ENCODE measurements at places on chromosomes 5 and 9. TPM values are rescaled to one million over a fixed set of nuclear protein-coding genes. Genes with fewer than 3 reads are reported as not detected.

GRCh38 chr5:123718238-123718637 lies 206.3 kb downstream of the CSNK1G3 start:
- H3K36me3 ChIP-seq: no peaks in the 10 kb centered on the region
- DNase-seq: no peak
- H3K27me3 ChIP-seq: no peaks in the 10 kb centered on the region
- H3K4me3 ChIP-seq: no peak overlapping the region
- no peaks in the 10 kb centered on the region for H3K4me1 ChIP-seq

DNA sequence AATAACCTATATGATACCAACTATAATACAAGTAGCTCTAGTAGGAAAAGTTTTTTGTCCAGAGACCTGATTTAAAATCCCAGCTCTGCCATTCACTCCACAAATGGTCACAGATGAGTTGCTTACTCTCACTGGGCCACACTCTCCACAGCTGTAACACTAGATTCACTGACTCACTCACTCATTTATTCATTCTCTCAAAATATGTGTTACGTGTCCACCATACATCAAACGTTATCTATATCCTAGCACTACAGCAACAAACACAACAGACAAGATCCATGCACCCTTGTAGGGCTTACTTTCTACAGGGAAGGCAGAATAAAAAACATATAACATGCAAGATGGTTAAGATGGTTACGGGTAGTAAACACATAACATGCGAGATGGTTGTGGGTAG lies 146.3 kb downstream of the CDK5RAP2 start:
- H3K4me3 ChIP-seq: no peak overlapping the region
- no peaks in the 10 kb centered on the region for H3K36me3 ChIP-seq
- H3K4me1 ChIP-seq: peaks cover 18% of the 10 kb centered on the region
- H3K27me3 ChIP-seq: no peaks in the 10 kb centered on the region
- H3K27ac ChIP-seq: no peak overlapping the region

TOR2A gene
- 3.9 TPM for total RNA-seq

- H3K27me3 ChIP-seq: no peaks in the 10 kb centered on the region
- H3K4me3 ChIP-seq: no peak overlapping the region
- no peak for DNase-seq
- no peak overlapping the region for H3K27ac ChIP-seq
- peaks cover 45% of the 10 kb centered on the region for H3K4me1 ChIP-seq
- H3K36me3 ChIP-seq: no peaks in the 10 kb centered on the region
Observed at GRCh38 chr9:38015266-38015665, 53.8 kb downstream of the SHB start.

TRIM14 gene
- total RNA-seq: 1.2 TPM

GRCh38 chr9:109250771-109251079 lies 70.1 kb downstream of the EPB41L4B start:
- no peaks in the 10 kb centered on the region for H3K36me3 ChIP-seq
- H3K4me3 ChIP-seq: no peak overlapping the region
- DNase-seq: no peak
- peaks cover 5% of the 10 kb centered on the region for H3K4me1 ChIP-seq
- H3K27ac ChIP-seq: no peak overlapping the region

GRCh38 chr5:169637549-169638121 lies 560 bp downstream of the DOCK2 start:
- H3K27ac ChIP-seq: peak overlapping the region; percentile 25
- no peaks in the 10 kb centered on the region for H3K4me1 ChIP-seq
- H3K4me3 ChIP-seq: peak overlapping the region; percentile 6
- H3K36me3 ChIP-seq: no peaks in the 10 kb centered on the region
- no peak for DNase-seq

GRCh38 chr5:167736992-167737391 lies 554.5 kb upstream of the WWC1 start:
- no peaks in the 10 kb centered on the region for H3K27me3 ChIP-seq
- H3K36me3 ChIP-seq: no peaks in the 10 kb centered on the region
- H3K4me1 ChIP-seq: no peaks in the 10 kb centered on the region

- H3K4me3 ChIP-seq: no peak overlapping the region
- no peak for DNase-seq
- no peaks in the 10 kb centered on the region for H3K4me1 ChIP-seq
- no peaks in the 10 kb centered on the region for H3K36me3 ChIP-seq
- no peak overlapping the region for H3K27ac ChIP-seq
Observed at GRCh38 chr9:2335260-2335659, 286.3 kb upstream of the VLDLR start.

GRCh38 chr5:40030661-40031060 lies 605.9 kb upstream of the DAB2 start:
- no peak overlapping the region for H3K27ac ChIP-seq
- no peaks in the 10 kb centered on the region for H3K27me3 ChIP-seq
- no peaks in the 10 kb centered on the region for H3K36me3 ChIP-seq
- no peak for DNase-seq

GRCh38 chr9:126678989-126679388 lies 65.3 kb downstream of the LMX1B start:
- H3K4me1 ChIP-seq: no peaks in the 10 kb centered on the region
- no peak for DNase-seq
- H3K36me3 ChIP-seq: no peaks in the 10 kb centered on the region
- no peak overlapping the region for H3K27ac ChIP-seq
- H3K27me3 ChIP-seq: peaks cover 80% of the 10 kb centered on the region

NR6A1 gene
- 1.3 TPM for total RNA-seq

FOCAD gene
- total RNA-seq: 25.7 TPM

PCDH12 gene
- 7.9 TPM for total RNA-seq

TLR4 gene
- 9.4 TPM for total RNA-seq

DNA sequence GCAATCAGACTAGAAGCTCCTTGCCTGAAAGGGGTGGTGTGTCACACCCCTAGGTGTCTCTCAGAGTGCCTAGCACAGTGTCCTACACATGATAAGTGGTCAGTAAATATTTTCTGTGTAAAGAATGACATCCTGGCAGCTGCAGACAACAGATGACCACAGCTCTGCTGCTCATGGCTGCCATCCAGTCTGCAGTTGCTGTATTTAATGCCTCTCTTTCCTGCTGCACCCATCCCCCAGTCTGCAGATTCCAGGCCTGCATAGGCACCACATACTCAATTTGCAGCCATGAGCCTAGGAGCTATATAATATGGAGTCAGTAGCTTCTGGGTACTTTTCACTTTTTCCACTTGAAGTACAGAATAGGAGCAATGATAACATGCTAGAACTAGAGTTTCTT lies 94.9 kb upstream of the NR4A3 start:
- H3K27ac ChIP-seq: no peak overlapping the region
- no peaks in the 10 kb centered on the region for H3K27me3 ChIP-seq
- H3K4me3 ChIP-seq: no peak overlapping the region
- no peaks in the 10 kb centered on the region for H3K36me3 ChIP-seq
- DNase-seq: peak; percentile 9

GRCh38 chr5:95892784-95893354 lies 68.8 kb downstream of the ELL2 start:
- H3K27ac ChIP-seq: no peak overlapping the region
- H3K4me1 ChIP-seq: peaks cover 9% of the 10 kb centered on the region
- no peak for DNase-seq
- H3K4me3 ChIP-seq: no peak overlapping the region

DNA sequence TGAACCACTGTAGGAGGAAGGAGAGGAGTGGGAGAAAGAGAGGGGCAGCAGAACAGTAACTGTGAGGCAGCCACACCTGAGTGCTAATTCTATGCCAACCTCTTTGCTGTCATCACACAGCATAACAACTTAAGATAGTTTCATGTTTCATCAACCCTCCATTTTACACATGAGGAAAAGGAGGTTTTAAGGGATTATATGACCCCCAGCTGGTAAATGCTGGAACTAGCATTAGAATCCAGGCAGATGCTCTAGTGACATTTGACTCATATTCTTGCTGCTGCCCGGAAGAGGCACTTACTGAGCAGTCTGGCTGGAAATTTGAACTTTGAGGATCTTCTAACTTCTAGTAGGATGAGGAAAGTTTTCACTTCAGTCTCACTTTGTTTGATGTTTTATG lies 24.1 kb upstream of the VLDLR start:
- no peaks in the 10 kb centered on the region for H3K27me3 ChIP-seq
- no peak overlapping the region for H3K27ac ChIP-seq
- H3K36me3 ChIP-seq: no peaks in the 10 kb centered on the region
- DNase-seq: no peak
- H3K4me1 ChIP-seq: no peaks in the 10 kb centered on the region

DNA sequence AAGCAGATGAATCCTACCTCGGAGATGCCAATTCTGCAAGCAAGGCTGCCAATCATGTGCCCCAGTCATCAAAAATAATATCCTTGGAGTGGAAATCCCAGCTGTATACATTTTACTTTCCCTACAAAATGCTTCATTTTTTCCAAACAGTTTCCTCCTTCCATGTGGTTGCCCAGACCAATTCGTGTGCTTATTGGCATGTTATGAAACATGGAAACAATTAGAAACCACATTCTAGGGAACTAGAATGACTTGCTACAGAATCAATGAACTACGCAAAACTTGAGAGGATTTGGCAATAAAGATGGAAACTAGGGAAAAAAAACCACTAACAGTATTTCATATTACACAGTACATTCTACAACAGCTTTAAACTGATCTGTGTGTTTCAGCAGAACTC lies 584.5 kb upstream of the DMAC1 start:
- H3K4me1 ChIP-seq: no peaks in the 10 kb centered on the region
- no peak for DNase-seq
- H3K27ac ChIP-seq: no peak overlapping the region
- H3K36me3 ChIP-seq: no peaks in the 10 kb centered on the region
- H3K4me3 ChIP-seq: no peak overlapping the region

- H3K36me3 ChIP-seq: no peaks in the 10 kb centered on the region
- peaks cover 8% of the 10 kb centered on the region for H3K27me3 ChIP-seq
- no peak overlapping the region for H3K27ac ChIP-seq
- peak; percentile 70 for DNase-seq
- H3K4me1 ChIP-seq: peaks cover 20% of the 10 kb centered on the region
Observed at GRCh38 chr9:114108016-114108833, 9.1 kb upstream of the KIF12 start.

SPATA31C1 gene
- not detected for total RNA-seq

- H3K4me1 ChIP-seq: no peaks in the 10 kb centered on the region
- no peak overlapping the region for H3K27ac ChIP-seq
- peaks cover 8% of the 10 kb centered on the region for H3K27me3 ChIP-seq
- H3K4me3 ChIP-seq: no peak overlapping the region
Observed at GRCh38 chr9:87950765-87951488, 23.4 kb downstream of the CDK20 start.

DDX31 gene
- total RNA-seq: 4.7 TPM

- no peaks in the 10 kb centered on the region for H3K27me3 ChIP-seq
- no peak for DNase-seq
- H3K4me3 ChIP-seq: no peak overlapping the region
Observed at GRCh38 chr5:65672796-65673195, 48.0 kb downstream of the SHLD3 start.

- no peaks in the 10 kb centered on the region for H3K36me3 ChIP-seq
- H3K27me3 ChIP-seq: no peaks in the 10 kb centered on the region
- H3K4me3 ChIP-seq: no peak overlapping the region
- no peak for DNase-seq
Observed at GRCh38 chr5:67178966-67179365, 17.6 kb downstream of the CD180 start.

Data from heart right ventricle (tissue), 16 donors.